ENCODE measurements at places on chromosomes 7 and 10.
A peak's percentile ranks its signal among the peaks of the same experiment; 100 is the strongest.

DNA sequence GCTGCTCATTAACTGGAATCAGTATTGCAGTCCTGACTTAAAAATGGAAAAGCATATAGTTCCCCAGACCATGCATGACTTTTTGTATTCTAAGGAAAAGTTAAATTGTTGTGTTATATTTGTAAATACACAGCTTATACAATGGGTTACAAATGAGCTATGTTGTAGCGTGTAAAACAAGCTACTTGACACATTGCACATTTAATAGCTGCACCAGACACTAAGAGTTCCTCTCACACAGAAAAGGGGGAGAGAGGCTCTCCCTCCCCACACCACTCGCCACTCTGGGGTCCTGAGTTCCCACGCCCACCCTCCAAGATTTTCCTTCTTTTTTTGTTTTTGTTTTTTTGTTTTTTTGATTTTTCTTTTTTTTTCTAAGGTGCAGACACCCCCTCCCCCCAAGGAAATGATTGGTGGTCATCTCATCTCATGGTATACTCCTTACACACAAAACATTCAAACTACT lies 6.3 kb downstream of the KLF6 start:
- DNase-seq, result no peak

DNA sequence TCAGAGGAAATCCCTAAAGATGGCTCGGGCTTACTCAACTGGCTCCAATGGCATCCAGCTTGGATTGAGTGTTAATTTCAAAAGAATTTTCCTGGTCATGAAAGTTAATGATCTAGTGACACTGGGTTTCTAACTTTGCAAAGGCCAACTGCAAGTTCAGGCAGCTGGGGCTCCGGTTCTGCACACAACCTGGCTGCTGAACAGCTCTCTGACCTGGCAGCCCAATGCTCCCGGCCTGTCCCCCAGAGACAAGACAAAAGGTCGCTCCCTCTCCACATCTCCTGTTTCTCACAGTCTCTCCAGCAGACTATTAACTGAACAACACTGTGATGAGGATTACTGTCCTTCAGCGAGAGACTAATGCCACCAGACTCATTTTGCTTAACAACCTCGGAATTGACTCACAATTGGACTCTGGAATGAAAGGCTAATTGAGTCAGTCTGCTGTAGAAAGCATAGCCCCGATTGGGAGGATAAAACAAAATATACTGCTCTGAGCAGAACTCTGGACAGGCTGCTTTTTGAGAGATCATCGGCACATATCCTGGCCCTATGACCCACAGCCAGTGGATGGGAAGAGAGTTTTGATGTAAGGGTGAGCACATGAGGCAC lies 174.5 kb downstream of the GFRA1 start:
- no peak for DNase-seq

GRCh38 chr7:129401967-129402860 lies 32.0 kb upstream of the STRIP2 start:
- no peak for DNase-seq

DNA sequence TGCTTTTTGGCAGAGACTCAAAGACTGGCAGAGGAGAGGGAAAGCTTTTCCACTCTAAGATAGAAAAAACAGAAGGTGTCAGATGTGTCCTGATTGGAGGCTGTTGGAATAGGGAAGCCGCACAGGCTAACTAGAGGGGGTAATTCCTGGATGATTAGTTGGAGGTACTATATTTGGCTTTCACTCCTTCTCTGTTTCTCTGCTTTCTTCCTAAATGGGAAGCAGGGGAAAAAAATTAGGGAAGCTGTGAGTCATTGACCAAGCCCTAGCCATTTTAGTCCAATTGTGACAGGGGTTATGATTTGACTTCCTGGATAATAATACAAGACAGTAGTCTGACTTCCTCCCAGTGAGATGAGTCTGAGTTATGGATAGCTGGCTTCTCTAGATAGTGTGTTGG lies 475.2 kb upstream of the CELF2 start:
- no peak for DNase-seq

DNA sequence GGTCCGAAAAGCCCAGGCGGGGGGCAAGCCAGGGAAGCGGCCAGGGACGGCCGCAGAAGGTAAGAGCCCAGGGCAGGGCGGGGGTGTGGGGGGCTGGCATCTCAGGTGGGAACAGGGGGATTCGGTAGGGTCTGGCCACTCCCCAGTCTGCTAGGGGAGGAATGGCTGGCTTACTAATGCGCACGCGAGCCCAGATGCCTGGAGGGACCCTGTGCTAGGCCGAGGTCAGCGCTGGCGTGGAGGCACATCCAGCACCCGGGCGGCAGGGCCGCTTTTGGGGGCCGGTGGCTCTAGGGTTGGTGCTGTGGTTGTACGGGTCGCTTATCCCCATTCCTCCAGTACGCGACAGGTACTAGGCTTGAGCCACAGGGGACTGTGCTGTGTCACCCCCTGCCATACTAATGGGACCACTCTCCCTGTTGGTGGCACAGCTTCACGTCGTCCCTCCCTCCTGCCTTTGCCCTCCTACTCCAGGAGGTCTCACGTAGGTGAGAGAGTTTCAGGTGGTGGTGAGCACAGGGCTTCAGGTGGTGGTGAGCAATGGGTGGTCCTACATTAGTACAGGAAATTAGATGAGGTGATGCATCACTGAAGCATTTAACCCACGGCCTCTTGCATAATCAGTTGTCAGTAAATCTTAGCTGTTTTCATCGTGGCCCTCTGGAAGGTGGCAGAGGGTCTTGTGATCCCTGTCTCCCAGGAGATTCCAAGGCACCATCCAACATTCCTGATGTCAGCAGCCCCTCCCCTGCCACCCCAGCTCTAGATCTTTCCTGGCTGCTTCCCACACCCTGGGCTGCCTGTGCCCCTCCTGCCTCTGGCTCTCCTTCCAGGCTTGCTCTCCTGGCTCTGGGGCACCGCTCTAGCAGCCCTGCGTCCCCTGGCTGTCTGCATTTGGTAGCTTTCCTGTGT lies 971 bp downstream of the AEBP1 start:
- DNase-seq, result peak; percentile 54

DNA sequence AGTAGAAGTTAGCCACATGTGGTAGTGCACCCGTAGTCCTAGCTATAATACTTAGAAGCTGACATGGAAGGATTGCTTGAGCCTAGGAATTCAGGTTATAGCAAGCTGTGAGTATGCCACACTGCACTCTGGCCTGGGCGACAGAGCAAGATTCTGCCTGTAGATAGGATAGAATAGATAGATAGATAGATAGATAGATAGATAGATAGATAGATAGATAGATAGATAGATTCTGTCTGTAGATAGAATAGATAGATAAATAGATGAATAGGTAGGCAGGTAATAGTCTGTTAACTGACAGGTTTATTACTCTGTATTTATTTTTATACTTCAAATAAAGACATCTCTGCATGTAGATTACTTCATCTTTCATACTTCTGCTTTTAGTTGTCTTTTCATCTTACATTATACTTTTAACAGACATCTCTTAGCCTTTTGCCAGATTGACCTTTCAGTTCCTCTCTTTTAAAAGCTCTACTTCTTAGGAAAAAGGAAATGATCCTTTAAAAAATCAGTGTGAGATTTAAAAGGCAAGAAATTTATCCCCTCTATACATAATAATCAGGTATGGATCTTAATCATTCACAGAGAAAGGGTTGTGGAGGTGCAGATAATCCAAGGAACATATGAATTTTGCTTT lies 31.8 kb downstream of the CCAR1 start:
- no peak for DNase-seq

- DNase-seq, result no peak
Measured at GRCh38 chr7:117009705-117010361, 56.5 kb downstream of the ST7 start.

DNA sequence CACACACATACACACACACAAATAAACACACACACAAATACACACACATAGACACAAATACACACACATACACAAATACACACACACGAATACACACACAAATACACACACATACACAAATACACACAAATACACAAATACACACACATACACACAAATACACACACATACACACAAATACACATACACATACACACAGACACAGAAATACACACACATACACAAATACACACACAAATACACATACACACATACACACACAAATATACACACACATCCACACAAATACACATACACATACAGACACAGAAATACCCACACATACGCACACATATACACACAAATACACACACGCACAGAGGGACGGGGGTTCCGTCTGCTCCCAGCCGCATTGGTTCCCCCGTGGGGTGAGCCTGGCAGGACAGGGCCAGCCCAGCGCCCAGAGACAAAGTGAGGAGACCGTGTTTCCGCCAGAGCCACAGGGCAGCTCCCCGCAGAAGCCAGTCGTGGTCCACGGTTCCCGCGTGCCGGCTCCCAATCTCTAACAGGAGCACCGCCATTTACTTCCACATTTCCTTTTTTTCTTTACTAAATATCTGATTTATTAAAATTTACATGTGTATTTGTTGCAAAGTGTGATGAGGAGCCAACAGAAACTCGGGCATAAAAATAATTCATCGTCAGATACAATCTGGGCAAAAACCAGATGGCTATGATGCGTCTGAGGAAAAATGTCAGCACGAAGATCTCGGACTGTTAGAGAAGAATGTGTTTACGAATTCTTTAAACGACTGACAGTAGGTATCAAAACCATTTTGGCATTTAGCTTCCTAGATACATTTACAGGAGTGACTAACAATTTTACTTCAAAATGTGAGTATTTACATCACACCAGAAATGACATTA lies 3.1 kb upstream of the KNDC1 start:
- no peak for DNase-seq

GRCh38 chr10:110912374-110912773 lies 6.6 kb downstream of the BBIP1 start:
- DNase-seq, result no peak

- no peak for DNase-seq
Measured at GRCh38 chr7:122300211-122300932, 4.2 kb downstream of the FEZF1 start.

DNA sequence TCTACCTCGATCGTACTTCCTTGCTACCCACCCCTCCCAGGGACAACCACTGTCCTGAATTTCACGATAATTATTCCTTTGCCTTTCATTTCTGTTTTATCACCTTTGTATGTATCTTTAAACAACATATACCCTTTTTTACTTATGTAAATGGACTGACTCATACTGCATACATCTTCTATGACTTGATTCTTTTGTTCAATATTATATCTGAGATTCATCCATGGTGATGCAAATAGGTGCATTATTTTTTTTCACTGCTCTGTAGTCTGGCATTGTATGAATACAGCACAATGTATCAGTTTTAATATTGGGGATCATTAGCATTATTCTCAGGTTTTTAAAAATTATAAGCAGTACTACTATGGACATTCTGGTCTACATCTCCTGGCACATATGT lies 69.4 kb downstream of the ABCC2 start:
- no peak for DNase-seq

- DNase-seq, result no peak
Measured at GRCh38 chr7:92588561-92588960, 1.6 kb downstream of the FAM133B start.

DNA sequence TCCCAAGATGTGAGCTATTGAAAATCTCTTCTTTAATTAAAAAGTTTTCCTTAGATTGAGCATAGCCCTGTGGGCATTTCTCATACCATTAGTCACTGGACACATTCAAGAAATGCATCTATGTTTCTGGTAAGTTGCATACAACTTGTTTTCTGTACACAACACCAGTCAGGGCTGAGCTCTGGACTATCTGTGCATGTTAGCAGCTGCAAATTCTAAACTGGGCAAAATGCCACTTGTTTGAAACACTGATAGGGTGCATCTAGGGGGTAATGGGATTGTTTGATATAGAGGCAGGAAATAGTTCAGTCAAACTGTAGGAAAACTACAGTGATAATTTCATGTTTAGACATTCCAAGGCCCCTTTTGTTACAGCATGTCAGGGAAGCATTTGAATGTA lies 145.6 kb upstream of the NPY start:
- no peak for DNase-seq

- DNase-seq, result no peak
Measured at GRCh38 chr10:10293041-10293440, 724.6 kb upstream of the CELF2 start.

DNA sequence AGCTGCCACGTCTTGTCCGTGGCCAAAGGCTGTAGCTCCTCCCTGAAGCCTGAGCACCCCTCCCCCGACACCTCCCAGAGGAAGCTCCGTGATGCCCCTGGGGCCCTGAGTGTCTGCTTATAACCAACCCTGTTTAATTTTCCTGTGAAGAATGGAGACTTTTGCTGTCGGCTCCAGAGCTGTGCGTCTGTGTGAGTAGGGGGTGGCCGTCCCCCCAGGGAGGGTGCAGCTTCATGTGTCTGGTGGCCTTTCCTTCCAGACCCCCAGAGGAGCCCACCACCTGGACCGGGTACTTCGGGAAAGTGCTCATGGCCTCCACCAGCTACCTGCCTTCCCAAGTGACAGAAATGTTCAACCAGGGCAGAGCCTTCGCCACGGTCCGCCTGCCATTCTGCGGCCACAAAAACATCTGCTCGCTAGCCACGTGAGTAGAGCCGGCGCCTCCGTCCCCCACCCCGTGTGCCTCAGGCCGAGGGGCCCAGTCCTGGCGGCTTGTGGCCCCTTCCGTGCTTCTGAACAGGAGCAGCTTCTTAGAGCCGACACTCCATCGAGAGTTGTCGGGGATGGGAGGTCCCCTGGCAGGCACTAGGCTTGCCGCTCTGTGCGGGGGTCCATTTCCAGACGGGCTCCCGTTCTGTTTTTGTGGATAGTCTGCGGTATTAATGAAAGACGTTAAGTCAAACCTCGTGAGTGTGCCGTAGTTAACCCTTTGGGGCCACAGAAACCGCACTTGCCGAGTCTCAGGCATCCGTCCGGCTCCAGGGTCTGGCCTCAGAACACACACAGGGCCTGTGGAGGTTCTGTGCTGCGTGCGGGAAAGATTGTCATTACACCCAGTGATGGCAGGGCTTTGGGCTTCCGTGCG lies 37.1 kb downstream of the WIPI2 start:
- no peak for DNase-seq

- DNase-seq, result no peak
Measured at GRCh38 chr10:48238826-48239520, 35.5 kb downstream of the FRMPD2 start.

DNA sequence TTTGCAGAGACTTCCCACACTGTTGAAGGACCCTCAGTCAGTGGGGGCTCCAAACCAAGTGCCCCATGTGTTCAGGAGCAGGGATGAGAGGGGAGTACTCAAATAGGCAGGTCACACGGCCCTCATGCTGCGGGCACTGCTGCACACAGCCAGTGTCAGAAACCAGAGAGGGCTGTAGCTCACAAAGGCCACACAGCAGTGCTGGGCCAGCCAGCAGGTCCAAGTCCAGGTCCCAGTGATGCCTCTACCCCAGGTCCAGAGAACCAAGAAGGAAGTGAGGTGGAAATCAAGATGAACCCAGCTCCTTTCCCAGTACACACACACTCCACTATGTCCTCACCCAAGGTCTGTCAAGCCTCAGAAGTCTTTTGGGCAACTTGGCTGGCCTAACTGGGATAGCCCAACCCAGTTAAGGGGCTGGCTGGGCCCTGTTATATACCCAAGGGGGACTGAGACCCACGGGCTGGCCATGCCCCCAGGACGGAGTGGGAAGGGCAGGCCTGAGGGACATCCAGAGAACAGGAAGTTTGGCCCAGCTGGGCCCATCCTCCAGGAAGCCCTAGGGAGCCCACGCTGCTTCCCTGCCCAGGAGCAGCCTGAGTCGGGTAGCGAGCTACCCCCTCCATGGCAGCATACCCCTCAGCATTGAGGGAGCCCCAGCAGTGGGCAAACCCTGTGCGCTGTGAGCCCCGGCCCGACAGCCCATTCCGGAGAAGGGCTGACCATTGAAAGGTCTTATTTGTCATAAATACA lies 24.3 kb downstream of the GRID1 start:
- no peak for DNase-seq
